Stimulated activated effector memory CD8-positive, alpha-beta T cell treated with anti-CD3 and anti-CD28 coated beads, Interleukin-12 subunit alpha, Interleukin-12 subunit beta, amount 100 ng/mL, for 72 hours (primary cell): ENCODE measurements at places on chromosomes 2 and 18.

DNA sequence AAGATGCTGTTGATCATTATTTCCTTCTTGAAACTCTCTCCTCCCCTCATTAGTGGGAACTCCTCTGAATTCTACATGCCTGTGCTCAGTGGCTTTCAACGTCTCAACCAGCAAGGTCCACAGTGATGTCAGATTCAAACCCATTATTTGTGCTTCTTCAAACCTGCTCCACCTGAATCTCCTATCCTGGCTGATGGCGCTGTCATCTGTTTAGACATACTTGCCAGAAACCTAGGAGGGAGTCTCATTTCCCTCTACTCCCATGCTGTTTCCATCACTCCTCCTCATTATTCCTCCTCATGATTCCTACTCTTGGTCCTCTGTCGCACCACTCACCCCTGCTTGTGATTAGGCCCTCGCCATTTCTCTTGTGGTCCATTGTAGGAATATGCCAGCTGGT, 2.9 kb upstream of the LPIN2 start:
- DNase-seq: no peak

DNA sequence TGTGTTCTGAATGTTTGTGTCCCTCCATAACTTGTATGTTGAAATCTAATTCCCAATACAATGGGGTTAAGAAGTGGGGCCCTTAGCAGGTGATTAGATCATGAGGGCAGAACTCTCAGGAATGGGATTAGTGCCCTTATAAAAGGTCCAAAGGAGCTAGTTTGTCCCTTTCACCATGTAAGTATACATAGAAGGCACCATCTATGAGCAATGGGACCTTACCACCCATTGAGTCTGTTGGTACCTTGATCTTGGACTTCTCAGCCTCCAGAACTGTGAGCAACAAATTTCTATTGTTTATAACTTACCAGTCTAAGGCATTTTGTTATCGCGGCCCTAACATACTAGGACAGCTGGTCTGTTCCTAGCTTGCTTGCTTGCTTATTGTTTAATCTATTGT, 106.3 kb downstream of the MYCN start:
- DNase-seq: no peak

- no peak for DNase-seq
Measured at GRCh38 chr2:241632478-241633325, 4.3 kb downstream of the THAP4 start.

GRCh38 chr2:215794829-215795546, 218.4 kb downstream of the MREG start:
- DNase-seq: no peak

DNA sequence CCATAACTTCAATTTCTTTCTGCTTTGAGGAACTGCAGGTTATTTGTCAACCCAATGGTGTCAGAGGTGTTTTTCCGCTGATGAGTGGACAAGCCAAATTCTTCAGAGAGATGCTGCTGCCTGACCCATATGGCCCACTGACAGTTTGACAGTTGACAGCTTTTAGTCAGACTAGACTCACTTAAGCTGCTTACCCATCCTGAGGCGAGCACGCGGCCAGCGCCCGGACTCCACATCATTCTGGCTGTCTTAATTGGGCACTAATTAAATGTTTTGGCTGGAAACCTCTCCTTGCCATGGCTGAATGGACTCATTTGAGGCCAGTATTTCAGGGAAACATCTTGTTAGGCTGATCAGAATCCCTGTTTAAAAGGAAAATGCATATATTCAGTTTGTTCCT, 316.1 kb upstream of the FANCL start:
- DNase-seq: no peak

DNA sequence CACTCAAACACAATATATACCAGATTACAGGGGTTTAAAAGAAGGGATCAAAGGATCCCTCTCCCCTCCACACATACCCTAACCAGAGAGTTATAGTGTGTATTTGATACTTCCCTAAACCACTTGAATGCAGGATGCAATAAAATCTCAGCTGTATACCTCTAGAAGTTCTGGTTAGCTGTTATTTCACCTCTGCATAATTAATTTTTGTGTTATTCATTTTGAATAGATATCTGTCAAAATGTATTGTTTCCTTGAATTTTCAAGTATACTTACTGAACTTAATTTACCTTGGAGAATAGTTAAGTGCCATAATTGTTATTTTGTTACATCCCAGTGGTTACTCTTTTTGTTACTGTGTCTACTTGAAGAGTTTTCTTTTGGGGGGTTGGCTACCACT, 34.5 kb downstream of the DDX1 start:
- no peak for DNase-seq

DNA sequence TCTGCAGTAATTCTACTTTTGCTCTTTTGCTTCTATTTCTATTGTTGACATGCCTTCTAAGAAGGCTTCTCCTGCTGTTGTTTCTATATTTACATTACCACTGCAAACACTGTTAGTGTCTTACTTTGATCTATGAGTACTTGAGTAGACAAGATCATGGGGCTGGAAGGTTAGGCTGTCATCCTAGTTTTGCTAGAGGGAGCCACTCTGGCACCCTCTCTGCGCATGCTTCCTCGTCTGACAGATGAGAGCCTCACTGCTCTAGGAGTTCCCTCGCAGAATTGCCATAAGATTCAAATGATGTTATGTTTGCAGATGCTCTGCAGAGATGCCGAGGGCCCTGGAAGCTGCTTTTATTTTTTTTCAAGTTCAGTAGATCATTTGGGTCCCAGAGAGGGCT, 185.6 kb downstream of the RNF144A start:
- no peak for DNase-seq

GRCh38 chr18:45670281-45670962, 53.6 kb upstream of the SLC14A1 start:
- no peak for DNase-seq

- DNase-seq: no peak
Measured at GRCh38 chr2:72276356-72276755, 128.7 kb upstream of the CYP26B1 start.

GRCh38 chr2:80722803-80723202, 418.3 kb upstream of the LRRTM1 start:
- DNase-seq: no peak

- no peak for DNase-seq
Measured at GRCh38 chr2:170585067-170585466, 130.1 kb upstream of the SP5 start.

DNA sequence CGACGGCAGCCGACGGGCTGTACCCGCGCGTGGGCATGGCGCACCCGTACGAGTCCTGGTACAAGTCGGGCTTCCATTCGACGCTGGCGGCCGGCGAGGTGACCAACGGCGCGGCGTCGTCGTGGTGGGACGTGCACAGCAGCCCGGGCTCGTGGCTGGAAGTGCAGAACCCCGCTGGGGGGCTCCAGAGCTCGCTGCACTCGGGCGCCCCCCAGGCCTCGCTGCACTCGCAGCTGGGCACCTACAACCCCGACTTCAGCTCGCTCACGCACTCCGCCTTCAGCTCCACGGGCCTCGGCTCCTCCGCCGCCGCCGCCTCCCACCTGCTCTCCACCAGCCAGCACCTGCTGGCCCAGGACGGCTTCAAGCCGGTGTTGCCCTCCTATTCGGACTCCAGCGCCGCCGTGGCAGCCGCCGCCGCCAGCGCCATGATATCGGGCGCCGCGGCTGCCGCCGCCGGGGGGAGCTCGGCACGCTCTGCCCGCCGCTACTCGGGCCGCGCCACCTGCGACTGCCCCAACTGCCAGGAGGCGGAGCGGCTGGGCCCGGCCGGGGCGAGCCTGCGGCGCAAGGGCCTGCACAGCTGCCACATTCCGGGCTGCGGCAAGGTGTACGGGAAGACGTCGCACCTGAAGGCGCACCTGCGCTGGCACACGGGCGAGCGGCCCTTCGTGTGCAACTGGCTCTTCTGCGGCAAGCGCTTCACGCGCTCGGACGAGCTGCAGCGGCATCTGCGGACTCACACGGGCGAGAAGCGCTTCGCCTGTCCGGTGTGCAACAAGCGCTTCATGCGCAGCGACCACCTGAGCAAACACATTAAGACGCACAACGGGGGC, 2.0 kb downstream of the SP9 start:
- DNase-seq: peak; percentile 71

- DNase-seq: no peak
Measured at GRCh38 chr2:215918901-215919599, 94.3 kb downstream of the MREG start.

GRCh38 chr2:223820549-223820948, 16.8 kb downstream of the AP1S3 start:
- no peak for DNase-seq

DNA sequence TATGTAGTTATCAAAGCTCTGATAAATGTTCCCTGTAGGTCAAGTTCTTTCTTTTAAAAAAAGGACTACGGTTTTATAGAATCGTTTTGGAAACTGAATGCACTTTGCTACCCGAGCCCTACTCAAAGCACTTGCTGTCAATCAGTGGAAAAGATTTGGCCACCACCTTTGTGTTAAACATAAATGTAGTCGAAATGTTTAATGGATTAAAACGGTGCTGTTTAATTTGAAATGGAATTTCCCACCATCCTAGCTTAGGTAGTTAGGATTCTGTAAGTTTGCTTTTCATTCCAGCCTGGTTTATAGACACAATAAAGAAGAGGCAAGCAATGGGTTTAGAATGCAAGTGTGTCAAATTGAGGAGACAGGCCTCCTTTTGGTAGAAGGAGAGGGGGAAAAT, 69.4 kb upstream of the MMADHC start:
- no peak for DNase-seq

DNA sequence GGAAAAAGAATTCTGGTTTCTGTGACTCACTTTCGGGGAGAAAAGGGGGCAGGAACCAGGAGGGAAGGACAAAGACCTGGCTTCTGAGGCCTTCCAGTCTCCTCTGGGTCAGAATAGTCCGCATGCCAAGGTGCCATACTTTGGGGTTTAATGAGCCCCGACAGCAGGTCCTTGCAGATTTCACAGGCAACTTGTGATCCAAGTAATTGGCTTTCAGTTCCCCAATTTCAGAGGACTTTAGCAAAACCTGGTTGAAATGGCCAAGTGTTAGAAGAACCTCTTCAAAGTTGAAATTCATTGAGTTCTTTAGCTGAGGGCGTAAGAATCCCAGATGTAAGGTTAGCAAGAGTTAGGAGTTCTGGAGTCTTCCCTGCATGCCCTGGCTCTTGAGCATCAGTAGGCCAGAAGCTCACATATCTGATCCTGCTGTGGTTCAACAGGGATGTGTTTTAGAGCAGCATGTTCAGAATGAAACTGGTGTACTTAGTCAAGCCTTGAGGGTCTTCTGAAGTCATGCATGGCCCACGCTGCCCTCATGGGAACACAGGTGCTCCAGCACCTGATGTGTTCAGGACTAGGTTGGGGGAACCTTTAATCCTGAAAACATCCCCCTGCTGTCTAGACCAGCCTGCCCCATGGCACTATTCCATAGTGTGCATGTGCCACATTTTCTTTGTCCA, 143.0 kb downstream of the NUP35 start:
- DNase-seq: no peak

DNA sequence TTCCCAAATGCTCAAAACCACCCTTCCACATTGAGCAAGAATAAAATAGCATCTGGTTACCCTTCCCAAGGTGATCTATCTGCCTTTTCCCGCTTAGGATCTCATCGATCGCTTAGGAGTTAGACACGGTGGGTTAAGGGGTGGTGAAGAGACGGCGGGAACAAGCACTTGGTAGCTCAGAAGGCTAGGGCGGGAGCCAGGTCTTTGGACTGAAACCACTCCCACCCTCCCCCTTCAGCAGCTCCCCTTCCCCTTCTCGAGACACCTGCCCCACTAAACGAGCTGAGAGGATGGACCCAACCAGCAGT, 513 bp downstream of the THOC1 start:
- no peak for DNase-seq

- no peak for DNase-seq
Measured at GRCh38 chr18:21960189-21960588, 209.2 kb upstream of the GATA6 start.

DNA sequence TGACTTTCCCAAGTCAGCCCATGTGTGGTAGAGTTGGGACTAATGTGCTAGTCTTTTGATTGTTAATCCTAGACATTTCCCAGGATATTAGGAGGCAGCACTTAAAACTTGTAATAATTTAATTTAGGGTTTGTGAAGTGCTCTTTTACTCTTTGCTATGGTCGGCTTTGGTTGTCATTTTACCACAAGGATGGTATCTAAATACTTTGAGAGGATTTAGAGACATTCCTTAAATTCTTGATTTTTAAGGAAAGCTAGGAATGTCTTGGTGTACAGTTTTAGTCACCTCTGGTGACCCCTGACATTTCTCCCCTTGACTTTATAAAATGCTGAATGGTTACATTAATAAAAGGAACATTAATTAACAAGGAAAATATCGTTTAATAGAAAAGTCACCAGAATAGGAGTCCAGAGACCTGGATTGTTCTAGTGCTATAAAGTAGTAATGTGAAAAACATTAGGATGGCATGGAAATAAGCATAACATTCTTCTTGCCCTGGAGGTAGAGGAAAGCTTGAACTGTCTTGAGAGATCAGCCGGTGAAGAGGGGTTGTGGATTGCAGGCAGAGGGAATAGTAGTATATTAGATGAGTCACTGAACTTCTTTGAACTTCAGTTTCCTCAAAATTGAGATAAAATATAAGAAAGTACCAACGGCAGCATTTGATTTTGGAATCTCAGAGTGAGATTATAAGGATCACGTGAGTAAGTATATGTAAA, 209.2 kb downstream of the MCFD2 start:
- no peak for DNase-seq

- no peak for DNase-seq
Measured at GRCh38 chr18:9775178-9775577, 67.1 kb downstream of the RAB31 start.

DNA sequence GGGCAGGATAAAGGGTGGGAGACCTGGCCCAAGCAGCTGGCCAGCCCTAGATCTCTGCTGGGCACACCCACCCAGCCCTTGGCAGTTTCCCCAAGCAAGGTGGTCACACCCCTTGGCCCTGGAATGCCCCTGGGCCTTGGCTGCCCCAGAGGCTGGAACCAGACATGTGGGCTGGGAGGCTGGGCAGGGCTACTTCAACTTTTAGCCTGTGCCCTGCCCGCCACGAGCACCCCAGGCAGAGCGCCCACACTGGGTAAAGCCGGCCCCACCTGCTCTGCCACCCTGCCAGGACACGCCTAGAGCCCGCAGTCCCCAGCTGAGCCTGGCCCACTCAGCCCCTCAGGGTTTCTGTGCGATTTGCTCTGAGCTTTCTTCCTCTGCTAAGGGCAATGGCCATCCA, 119.7 kb upstream of the SMAD2 start:
- no peak for DNase-seq

- no peak for DNase-seq
Measured at GRCh38 chr2:148534416-148535204, 109.9 kb upstream of the EPC2 start.

DNA sequence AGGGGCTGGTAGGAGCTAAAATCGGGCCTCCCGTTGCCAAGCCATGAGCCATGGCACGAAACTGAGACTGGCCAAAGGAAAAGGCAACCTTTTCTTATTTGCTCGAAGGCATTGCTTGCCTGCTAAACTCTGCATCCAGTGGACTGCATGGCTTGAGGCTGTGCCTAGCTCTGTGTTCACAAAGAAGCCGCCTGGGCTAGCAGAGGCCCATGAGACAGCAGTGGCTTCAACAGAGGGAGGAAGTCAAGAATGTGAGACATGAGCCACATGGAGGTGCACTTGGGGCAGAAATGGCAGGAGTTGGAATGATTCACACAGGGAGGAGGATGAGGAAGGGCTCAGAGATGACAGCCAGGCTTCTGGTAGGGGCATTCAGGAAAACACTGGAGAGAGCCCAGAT, 33.5 kb downstream of the TPRKB start:
- DNase-seq: no peak
